NCI-H2081 treated with DMSO at 0.1 percent for 48 hours (cell line): ENCODE measurements at places on chromosomes 16 and 17.

GRCh38 chr17:74921769-74922168, 1.3 kb downstream of the USH1G start:
- no peak for DNase-seq

GRCh38 chr16:4570688-4571321, 14.7 kb downstream of the C16orf96 start:
- no peak for DNase-seq

- DNase-seq = no peak
Observed at GRCh38 chr16:53743149-53743566, 39.2 kb downstream of the FTO start.

GRCh38 chr17:7221278-7222092, 1.7 kb downstream of the ACADVL start:
- no peak for DNase-seq

DNA sequence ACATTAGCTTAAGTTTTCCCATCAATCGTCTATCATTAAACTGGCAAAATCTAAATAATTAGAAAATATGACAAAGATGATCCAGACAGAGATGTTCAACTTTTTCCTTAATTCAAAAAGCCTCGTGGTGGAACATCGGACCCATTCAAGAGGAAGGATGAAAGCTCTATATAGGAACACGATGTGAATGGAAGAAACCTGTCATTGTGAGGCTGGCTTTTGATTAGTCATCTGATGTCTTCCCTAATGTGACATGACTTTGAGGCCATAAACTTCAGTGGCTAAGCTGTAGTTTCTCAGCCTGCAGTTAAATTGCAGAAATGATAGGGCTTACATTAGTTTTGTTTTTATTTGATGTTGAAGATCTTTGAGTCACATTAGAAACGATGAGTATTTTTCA, 1.0 kb downstream of the AMZ2 start:
- no peak for DNase-seq

DNA sequence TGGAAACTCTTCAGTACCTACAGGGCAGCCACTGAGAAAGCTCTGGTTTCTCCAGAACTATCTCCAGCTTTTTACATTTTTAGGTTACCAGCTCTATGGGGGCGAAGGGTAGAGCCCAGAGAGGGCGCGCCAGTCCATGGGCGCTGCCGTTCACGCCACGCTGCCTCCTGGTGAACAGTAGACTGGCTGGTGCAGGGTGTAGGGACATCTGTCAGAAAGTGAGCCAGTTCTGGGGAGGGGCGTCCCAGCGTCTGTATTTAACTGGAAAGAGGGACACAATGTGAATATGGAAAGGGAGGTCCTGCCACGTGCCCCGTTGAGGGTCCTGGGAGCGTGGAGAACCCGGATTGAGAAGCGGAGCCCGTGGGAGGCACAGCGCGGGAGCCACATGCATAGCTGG, 16.4 kb upstream of the CLEC18A start:
- DNase-seq = no peak

DNA sequence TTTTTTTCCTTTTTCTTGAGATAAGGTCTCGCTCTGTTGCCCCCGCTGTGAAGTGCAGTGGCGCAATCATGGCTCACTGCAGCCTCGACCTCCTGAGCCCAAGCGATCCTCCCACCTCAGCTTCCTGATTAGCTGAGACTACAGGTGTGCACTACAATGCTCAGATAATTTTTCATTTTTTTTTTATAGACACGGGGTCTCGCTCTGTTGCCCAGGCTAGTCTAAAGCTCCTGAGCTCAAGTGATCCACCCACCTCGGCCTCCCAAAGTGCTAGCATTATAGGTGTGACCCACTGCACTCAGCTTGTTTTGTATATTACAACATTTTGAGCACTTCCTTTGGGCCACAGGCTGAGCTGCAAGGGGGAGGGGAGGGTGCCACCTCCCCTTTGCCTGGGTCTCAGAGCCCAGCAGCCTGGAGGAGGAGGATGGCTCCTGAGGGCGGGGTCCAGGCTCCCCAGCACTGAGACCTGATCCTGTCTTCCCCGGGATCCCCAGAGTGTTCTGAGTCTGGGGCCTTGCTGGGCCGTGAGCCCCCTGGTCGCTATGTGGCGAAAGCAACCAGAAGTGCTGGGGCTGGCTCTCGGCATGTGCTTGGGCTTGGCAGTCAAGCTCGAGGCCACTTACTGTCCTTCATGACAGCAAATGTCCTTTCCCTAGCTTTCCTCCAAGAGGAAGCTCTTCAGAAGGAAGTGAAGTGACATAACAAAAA, 8.1 kb downstream of the DEF8 start:
- DNase-seq = no peak

DNA sequence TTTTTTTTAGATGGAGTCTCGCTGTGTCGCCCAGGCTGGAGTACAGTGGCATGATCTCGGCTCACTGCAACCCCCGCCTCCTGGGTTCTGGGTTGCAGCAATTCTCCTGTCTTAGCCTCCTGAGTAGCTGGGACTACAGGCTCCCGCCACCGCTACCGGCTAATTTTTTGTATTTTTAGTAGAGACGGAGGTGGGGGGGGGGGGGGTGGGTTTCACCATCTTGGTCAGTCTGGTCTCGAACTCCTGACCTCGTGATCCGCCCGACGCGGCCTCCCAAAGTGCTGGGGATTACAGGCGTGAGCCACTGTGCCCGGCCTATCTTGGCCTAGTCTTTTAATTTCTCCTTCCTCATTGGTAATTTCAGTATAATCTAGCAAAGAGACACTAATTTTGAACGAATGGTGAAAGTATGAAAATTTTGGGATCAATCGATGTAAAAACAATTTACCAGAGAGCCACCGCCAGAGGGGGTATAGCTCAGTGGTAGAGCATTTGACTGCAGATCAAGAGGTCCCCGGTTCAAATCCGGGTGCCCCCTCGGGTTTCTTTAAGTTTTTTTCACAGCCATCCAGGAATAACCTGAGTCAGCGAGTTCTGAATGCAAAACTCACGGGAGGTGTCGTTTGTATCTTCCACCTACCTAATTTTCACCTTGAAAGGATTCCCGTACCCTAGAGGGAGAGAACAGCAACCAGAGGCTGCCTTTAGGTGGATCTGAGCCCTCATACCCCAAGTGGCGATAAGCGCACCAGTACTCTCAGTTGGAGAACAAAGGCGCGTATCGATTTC, 2.5 kb upstream of the LASP1 start:
- DNase-seq = peak; percentile 80

GRCh38 chr16:88197481-88198456, 185.0 kb upstream of the ZNF469 start:
- no peak for DNase-seq

- no peak for DNase-seq
Observed at GRCh38 chr16:54538276-54538675, 251.7 kb upstream of the IRX3 start.

DNA sequence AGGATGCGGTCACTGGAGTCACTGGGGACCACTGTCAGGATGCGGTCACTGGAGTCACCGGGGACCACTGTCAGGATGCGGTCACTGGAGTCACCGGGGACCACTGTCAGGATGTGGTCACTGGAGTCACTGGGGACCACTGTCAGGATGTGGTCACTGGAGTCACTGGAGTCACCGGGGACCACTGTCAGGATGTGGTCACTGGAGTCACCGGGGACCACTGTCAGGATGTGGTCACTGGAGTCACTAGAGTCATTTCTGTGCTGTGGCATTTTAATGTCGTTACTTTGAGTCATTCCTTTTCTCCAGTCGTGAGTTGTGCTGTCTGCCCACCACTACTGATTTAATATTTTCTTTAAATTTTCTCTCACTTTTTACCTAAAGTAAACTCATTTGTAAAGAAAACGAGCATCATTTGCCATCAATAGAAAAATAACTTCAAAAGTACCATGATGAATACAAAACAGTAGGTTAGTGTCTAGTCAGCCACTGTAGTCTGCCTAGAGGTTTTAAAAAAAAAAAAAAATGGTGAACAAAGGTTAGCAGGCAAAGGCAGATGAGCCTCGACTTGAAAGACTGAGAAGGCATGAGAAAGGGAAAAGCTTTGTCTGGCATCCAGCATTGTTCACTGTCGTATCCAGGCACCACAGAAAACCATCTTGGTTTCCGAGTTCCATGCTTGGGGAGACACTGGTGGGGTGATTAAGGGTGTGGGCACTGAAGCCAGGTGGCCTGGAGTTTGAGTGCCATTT, 346.6 kb downstream of the SNX29 start:
- no peak for DNase-seq

GRCh38 chr16:69276148-69277115, 34.7 kb upstream of the VPS4A start:
- DNase-seq = no peak

DNA sequence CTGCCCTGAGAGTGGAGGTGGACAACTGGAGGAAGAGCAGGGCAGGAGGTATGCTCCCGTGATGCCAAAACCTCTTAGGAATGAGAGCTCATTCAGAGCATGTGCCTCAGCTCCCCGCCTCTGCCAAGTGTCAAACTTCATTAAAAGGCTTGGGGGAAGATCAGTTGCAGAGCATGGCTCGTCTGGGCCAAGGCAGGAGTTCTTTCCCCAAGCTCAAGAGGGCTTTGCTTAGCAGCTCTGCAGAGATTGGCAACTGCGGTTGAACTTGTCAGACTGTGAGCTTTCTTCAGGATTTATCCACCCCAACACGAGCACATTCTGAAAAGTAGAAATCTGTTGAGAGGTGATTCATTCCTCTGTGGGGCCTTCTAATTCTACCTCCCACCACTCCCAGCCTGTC, 248.1 kb downstream of the HS3ST3A1 start:
- DNase-seq = no peak

GRCh38 chr17:73043686-73044581, 48.6 kb downstream of the SLC39A11 start:
- DNase-seq = no peak

DNA sequence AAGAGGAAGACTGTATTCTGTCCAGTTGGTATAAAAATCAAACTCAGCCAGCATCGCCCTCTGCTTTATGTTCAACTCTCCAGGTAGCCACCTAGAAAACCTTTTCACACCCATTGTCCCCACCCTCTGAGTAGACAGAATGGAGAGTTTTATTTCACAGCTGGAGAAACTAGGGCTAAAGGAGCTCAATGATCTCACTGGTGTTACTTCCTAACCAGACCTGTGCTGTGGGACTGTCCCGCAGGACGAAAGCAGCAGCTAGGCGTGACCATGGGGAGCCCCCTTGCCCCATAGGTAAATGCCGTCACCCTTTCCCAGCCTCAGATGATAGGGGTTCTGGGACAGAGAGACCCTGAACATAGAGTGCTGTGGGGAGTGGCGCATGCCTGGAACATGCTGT, 67.7 kb downstream of the CYLD start:
- no peak for DNase-seq

GRCh38 chr17:78722246-78722761, 59.8 kb downstream of the CYTH1 start:
- DNase-seq = no peak

- DNase-seq = no peak
Observed at GRCh38 chr17:19264681-19265080, 27.5 kb downstream of the EPN2 start.

DNA sequence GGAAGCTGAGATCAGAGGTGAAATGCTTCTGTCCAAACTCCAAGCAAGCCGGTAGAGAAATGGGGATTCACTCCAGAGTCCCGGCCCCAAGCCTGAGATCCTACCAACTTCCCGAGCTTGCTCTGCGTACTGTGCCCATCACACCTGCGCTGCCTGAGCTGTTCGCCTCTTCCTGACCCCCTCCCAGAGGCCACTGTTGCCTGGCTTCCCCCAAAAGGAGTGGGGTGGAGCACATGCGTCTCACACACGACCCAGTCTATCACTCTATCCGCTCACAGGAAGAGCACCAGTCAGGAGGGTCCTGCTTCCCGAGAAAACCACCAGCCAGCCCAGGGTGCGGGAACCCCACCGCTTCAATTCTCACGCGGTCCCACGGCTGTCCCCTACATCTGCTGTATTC, 13.5 kb upstream of the C16orf95 start:
- no peak for DNase-seq

DNA sequence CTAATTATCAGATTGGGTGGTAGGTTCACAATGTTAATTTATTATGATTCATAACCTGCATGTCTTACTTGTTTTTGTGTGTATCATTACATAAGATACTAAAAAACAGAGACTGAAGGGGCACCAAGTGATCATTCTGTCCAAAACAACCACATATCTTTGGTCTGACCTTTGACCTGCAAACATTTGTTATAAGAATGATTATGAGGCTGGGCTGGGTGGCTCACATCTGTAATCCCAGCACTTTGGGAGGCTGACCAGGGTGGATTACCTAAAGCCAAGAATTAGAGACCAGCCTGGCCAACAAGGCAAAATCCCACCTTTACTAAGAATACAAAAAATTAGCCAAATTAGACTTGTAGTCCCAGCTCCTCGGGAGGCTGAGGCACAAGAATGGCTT, 116.4 kb downstream of the SPAG9 start:
- no peak for DNase-seq

GRCh38 chr17:82914375-82914774, 74.6 kb upstream of the ZNF750 start:
- DNase-seq = no peak

GRCh38 chr17:40348562-40349476, 15.7 kb downstream of the GJD3 start:
- peak; percentile 50 for DNase-seq

DNA sequence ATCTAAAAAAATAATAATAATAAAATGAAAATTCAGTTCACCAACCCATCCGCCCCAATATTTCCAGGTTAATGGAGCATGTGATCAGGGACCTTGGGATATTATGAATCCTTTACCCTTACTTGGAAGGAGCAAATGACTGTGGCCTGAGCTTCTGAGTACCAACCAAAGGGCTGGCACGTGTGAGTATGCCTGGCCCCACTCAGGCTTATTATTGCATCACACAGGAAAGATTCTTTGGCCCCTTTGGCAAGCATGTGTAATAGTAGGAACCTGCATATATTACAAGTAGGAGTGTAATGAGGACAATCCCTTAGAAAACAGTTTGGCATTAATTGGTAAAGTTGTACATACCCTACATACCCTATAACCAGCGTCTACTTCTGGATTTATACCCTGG, 7.2 kb upstream of the C17orf78 start:
- DNase-seq = no peak

DNA sequence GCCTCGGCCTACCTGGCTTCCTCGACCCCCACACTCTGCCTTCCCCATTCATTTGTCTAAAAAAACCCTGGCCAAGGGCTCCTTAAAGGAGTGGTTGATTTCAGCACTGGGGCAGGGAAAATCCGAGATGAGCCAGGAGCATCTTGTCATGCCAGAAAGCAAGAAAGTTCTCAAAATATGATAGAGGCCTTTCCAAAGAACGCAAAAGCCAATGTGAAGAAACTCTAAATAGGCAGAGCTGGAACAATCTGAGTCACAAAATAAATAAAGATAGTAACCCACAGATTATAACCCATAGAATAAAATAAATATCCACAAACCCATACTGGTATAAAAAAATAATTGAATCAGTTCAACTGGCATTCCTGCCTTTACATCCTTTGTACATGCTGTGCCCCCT, 192.3 kb upstream of the SALL1 start:
- no peak for DNase-seq

- no peak for DNase-seq
Observed at GRCh38 chr17:77320044-77320440, 179.3 kb downstream of the SEC14L1 start.

- peak; percentile 47 for DNase-seq
Observed at GRCh38 chr17:55726440-55726839, 3.8 kb upstream of the TMEM100 start.

- DNase-seq = no peak
Observed at GRCh38 chr17:72974605-72975232, 117.8 kb downstream of the SLC39A11 start.
